Activated naive CD4-positive, alpha-beta T cell treated with anti-CD3 and anti-CD28 coated beads, Interleukin-2, amount 10 ng/mL, durations not matched to agents 7 days and 5 days (primary cell): ENCODE measurements at places on chromosomes 1 and 21.

- no peak for DNase-seq
Observed at GRCh38 chr1:106325600-106325999, 730.9 kb upstream of the PRMT6 start.

- no peak for DNase-seq
Observed at GRCh38 chr1:11784256-11784992, 21.3 kb downstream of the MTHFR start.

GRCh38 chr1:2441746-2442145, 29.4 kb upstream of the PEX10 start:
- no peak for DNase-seq

DNA sequence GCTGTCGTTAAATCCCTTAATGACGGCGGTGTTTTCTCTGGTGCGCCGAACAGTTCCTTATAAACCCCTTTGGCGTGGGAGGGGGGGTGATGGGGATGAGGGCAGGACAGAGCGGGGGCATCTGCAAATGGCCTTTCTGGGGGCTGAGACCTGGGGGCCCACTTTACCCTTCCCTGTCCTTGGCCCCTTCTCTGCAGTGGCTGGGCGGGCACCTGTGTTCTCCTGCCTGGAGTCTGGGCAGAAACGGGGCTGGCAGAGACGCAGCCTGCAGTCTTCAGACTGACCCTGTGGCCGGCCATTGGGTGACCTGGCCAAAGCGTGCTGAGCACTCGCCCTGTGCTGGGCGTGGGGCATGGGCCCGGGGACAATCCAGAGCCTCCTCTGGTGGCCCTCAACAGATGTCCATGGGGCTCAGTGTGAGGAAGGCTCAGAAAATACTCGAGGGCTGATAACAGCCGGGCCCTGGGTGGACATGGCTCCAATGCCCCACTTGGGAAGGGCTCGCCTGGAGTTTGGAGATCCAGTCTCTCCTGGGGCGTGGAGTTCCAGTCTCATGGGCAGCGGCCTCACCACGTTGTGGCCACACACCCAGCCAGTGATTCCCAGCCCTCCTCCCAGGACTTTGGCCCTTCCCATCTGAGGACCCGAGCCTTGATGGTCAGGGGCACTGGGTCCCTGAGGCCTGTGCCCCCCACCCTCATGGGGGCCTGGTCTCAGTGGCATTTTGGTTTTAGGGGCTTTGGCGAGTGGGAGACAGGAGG, 50.8 kb upstream of the ACTRT2 start:
- peak; percentile 16 for DNase-seq

- no peak for DNase-seq
Observed at GRCh38 chr1:15882665-15883064, 35.2 kb downstream of the SPEN start.

DNA sequence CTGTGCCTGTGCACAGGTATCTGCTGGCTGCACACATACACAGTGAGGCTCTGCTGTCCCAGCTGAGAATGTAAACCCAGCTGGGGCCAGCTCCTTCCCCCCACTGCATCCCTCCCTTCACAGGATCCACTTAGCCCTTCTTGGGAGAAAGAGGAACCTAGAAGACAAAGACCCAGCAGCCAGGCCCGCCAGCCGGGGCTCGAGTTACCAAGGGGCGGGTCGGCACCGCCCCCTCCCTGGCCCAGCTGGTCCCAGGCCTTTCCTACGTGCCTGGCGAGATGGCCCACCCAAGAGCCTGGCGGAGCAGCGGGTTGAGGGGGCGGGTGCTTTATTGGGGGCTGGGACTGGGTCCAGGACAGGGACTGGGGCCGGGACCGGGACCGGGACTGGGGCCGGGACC, 2.1 kb downstream of the SH3BGRL3 start:
- DNase-seq = no peak

GRCh38 chr21:36429947-36430546, 44.9 kb downstream of the CHAF1B start:
- DNase-seq = peak; percentile 76

GRCh38 chr1:37035014-37035691, 838 bp upstream of the GRIK3 start:
- no peak for DNase-seq

DNA sequence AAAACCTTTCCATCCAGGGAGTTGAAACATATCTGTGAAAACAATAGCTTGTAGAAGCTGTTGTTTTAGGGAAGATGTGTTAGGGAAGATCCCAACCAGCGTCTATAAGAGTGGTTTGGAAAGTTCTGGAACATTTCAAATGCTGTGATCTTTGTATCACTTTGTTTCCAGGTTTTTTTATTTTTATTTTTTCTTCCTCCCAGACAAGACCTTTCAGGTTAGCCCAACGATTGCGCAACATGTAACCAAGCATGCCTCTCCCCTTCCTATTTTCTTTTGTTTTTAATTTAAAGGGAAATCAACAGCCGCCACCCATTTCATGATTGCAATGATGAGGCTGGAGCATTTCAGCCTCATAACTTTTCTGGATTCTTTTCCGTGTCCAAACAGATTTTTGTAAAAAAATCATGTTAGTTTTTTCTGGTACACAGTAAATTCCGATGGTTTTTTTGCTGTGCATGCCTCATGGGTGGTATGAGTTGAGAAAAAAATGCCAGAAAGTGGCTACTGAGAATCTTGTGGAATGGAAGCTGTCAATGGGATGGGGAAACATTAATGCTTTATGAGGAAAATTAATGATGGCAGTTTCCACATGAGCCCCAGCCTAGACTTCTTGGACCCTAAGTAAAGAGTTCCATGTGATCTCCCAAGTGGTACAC, 109.3 kb downstream of the RUNX1 start:
- DNase-seq = no peak

DNA sequence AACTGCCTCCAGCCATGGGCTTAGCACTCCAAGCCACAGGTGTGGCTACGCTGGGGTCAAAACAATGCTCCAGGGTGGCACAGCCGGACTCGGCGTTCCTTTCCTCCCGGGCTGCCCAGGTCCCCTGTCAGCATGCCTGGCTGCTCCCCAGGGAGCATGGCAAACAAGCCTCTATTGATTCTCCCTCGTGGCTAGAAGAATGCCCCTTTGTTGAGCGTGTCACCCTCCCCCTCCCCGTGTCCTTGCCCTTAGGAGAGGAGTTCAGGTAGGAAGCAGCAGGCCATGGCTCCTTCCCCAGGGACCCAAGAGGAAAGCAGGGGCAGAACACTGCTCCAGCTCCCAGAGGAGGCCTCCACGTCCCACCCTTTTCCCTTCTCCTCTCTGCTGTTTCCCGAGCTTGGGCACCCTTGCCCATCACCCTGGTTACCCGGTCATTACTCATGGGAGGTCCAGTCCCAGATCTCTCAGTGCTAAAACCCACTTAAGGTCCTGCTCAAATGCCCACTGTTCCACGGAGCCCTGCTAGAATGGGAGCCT, 57.4 kb upstream of the CITED4 start:
- no peak for DNase-seq

DNA sequence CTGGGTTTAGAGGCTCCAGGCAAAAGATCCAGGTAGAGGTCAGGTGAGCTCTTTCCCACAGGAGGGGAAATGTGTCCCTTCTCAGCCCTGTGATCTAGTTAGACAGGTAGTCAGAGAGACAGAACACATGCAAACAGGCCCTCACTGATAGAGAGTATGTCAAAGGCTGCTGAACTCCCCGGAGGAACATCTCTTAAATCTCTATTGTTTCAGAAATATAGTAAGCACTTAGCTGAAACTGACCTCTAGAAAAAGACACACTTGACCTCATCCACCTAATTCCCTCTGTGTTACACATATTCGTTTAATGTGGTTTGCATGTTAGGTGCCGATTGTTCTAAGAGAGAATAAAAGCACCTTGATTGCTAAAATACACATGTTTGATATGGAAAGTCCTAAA, 23.3 kb downstream of the SUSD4 start:
- no peak for DNase-seq

DNA sequence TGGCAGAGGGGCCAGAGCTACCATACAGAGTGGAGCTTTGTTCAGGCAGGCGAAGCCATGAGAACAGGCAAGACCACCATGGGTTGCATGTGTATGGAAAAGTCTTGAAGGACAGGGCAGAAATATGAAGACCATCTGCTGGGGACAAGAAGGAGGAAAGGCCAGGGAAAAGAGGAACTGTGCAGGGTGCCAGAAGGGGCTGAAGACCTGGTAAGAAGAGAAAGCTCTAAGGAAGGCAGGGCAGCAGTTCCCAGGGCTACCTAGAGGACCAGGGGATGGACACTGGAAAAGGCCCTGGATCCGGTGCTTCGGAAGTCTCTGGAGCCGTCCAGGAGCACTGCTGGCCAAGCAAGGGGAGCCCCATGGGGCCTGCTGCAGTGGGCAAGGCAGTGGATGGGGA, 43.4 kb downstream of the PKP1 start:
- no peak for DNase-seq

- DNase-seq = no peak
Observed at GRCh38 chr1:59827055-59827643, 12.4 kb downstream of the HOOK1 start.

DNA sequence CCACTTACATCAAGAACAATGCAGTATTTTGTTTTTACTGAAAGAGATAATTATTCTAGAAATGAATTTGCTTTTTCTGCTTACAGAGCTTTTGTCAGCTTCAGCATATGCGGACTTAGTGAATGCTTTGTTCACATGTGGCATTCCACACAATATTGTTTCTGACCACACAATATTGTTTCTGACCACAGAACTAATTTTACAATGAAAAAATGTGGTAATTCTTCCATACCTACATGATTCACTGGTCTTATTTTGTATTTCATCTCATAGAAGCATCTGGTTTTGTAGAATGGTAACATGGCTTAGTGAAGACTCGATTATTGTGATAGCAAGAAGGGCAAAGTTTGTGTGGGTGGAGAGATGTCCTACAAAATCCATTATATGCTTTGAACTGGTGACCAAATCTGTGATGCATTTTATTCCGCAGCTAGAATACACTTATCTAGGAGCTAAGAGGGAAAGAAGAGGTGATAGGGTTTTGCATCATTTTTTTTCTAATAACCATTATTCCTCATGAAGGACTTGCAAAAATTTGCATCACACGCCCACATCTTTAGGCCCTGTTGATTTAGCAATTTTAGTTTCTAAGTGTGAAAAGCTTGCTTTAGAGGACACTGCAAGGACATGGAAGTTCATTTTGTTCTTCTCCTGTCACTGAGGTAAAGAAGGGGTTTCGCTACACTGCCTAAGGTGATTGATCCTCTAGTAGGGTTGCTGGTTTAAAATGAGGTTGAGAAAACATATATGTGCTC, 75.3 kb downstream of the HLX start:
- no peak for DNase-seq

- peak; percentile 32 for DNase-seq
Observed at GRCh38 chr1:152112101-152112884, 3.0 kb downstream of the TCHH start.

DNA sequence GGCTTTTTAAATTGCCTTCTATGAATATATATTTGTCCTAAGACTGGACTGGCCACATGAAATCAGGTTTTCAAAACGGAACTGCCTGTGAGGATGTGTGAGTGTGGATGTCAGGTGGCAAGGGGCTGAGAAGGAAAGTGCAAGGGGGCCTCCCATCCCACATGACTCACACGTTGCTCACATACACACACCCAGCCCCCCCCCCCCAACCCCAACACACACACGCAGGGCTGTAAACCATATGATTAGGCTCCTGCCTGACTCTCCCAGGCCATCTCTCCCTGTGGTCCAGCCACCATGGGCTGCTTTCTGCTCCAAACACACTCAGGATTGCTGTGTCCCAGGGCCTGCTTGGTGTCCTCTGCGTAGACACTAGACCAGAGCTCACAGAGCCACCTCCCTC, 22.4 kb downstream of the DEGS1 start:
- DNase-seq = peak; percentile 24

DNA sequence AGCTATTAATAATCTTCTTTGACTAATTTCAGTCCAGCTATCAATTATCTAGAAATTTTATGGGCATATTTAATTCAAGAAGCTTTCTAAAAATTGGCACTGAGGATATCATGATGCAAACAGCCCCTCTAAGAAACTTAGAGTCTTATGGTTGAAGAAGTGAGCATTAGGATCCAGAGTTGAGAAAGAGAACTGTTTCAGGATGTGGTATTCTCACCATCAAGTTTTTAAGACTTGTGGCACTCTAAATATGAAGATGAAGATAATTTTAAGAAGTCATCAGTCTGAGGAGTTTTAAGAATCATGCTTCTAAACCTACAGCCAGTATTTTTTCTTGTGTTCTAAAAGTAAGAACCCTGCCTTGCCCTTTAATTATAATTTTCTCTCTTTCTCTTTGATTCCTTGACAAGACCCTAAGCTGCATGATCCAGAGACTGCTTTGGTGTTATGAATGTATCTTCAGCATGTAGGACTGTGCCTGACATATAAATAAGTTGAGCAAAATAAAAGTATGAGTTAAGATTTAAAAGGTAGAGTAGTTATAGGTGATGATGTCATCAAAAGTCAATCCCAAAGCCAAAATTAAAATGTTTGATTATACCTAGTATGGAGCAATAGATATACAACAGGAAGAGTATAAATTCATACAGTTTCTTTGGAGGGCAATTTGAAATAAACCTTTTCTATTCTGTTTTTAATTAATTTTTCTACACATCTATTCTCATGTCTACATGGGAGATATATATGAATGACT, 39.1 kb downstream of the RPS6KC1 start:
- no peak for DNase-seq

DNA sequence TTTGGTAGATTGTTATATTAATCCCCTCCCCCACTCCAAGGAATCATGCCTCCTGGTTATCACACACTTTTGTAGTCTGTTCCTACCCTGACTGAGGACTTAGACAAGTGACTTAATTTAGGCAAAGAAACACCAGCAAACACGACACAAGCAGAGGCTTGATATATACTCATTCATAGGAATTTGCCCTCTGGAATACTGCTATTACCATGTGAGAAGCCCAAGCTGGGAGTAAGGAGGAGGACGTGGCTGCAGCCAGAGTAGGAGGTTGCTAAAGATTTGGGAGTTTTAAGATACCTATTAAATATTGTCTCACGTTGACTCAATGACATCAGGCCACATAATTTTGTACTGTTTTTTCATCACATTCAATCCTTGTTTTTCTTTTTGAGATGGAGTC, 100.2 kb downstream of the LRRC53 start:
- DNase-seq = no peak

DNA sequence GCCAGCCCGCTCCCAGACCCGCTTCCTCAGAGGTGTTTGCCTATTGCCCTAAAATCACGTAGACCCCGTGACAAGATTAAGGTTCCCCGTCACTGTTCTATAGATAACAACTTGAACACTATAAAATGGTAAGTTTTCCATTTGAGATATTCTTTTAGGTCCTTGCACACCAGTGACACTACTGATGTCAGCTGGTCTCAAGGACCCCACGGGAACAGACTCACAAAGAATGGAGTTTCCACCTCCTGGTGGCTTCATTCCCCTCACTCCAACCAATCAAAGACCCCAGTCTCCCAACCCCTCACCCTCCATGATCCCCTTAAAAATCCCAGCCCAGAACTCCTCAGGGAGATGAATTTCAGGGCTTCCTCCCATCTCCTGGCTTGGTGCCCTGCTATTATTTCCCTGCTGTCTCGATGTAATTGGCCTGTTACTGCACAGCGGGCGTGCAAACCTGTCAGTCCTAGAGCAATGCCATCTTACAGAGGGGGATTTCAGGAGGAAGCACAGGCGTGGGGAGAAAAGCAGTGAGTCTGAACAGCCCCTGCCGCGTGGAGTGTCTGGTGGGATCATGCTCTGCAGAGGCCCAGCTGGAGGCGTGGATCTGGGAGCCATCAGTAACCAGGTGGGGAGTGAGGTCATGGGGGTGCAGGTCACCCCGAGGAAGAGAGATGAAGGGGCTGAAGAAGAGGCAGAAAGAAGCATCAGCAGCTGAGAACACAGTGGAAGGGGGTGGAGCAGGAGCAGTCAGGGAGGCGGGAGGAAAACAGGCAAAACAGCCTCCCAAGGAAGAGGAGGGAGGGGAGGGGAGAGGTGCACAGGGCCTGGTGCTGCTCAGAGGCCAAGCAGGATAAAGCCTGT, 35.1 kb upstream of the LBR start:
- no peak for DNase-seq
